Heart left ventricle (tissue), 16 donors: ENCODE measurements at places on chromosomes 5 and 9. TPM values are rescaled to one million over a fixed set of nuclear protein-coding genes. Genes with fewer than 3 reads are reported as not detected.

The GBGT1 gene
- 7.1 TPM for total RNA-seq

The TRIP13 gene
- 1.7 TPM for total RNA-seq

The HMGCS1 gene
- 26.9 TPM for total RNA-seq

The PCDHGC5 gene
- 3.0 TPM for total RNA-seq

The IL3 gene
- total RNA-seq = not detected

The RALGDS gene
- total RNA-seq = 17.8 TPM

The EDIL3 gene
- total RNA-seq = 34.5 TPM

The VCP gene
- 288 TPM for total RNA-seq

The HSD17B3 gene
- total RNA-seq = 0.86 TPM

The EGFLAM gene
- 8.6 TPM for total RNA-seq

The SLC12A2 gene
- total RNA-seq = 13.4 TPM

The ZNF883 gene
- total RNA-seq = 11.0 TPM

The WNT8A gene
- not detected for total RNA-seq

The CCDC192 gene
- total RNA-seq = not detected

The SPINK13 gene
- not detected for total RNA-seq

The KCNT1 gene
- 3.0 TPM for total RNA-seq

The PCDHB3 gene
- total RNA-seq = 1.3 TPM

The HMCN2 gene
- total RNA-seq = 5.8 TPM

The FBN2 gene
- 7.7 TPM for total RNA-seq
